ENCODE measurements at places on chromosomes 1 and 21.

GRCh38 chr21:27268290-27268689 is 301.4 kb upstream of the ADAMTS5 start:
- DNase-seq = no peak

GRCh38 chr1:228734881-228735801 is at the start of gene RHOU:
Gene RHOU, plus strand, starts transcription at chr1:228735479. Its CDS starts 264 bp downstream, at chr1:228735743.
- peak; percentile 30 for DNase-seq

DNA sequence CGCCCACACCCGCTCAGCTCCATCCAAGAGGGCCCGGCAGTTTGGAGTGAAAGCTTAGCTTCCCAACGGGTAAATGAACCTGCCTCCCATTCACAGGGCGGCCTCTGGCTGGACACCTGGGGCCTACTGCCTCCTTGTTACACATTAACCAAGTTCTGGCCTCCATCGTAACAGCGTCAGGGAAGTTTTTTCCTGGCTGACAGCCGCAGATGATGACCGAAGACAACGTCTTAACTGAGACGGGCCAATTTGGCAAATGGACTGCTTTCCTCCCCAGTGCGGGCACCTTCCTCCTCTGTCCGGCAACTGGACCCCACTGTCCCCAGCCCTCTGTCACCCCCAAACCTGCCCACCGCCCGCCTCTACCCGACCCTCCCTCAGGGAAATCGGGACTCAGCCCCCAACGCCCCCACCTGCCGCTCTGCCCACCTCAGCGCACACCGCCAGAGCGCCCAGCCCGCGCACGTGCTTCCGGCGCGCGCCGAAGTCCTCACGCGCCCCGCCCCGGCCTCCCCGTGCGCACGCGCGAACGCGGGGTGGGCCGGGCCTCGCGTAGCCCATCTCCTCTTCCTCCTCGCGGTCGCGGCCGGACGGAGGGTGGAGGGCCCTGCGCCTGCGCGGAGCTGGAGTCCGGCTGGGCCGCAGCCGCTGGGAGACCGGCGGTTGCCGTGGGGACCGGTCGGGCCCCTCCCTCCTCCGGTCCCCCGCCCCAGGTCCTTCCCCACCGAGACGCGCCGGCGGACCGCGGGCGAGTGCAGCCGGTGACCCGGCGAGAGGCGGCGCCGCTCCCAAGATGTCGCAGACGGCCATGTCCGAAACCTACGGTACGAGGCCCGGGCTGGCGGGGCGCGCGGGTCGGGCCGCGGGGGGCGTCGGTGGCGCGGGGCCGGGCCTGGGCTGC is at the start of gene RAB4A:
Gene RAB4A (plus strand): TSS at position 565 of the 901 bp plus-strand sequence. CDS start 229 bp downstream, at position 794.
- DNase-seq = peak; percentile 32

GRCh38 chr21:43611598-43612369 is 47.5 kb downstream of the HSF2BP start:
- no peak for DNase-seq

DNA sequence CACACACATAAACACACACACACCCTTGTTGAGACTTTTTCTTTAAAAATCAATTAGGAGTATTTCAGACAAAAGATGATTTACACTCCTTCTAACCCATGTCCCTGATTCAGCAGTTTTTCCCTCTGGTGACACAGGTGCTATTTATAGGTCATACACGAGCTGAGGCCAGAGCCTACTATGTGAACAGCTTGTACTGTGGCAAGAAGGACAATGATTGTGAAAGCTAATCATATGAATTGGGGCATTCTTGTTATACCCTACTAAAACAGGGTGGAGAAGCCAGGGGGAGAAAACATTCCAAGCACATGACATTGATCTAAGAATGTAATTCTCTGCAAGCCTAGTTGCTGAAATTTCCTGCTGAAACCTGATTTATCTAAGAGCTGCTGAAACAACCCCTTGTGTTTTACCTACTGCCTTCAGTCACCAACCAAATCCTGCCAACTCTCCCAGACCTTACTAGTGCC is 60.3 kb downstream of the XCL1 start:
- DNase-seq = no peak

DNA sequence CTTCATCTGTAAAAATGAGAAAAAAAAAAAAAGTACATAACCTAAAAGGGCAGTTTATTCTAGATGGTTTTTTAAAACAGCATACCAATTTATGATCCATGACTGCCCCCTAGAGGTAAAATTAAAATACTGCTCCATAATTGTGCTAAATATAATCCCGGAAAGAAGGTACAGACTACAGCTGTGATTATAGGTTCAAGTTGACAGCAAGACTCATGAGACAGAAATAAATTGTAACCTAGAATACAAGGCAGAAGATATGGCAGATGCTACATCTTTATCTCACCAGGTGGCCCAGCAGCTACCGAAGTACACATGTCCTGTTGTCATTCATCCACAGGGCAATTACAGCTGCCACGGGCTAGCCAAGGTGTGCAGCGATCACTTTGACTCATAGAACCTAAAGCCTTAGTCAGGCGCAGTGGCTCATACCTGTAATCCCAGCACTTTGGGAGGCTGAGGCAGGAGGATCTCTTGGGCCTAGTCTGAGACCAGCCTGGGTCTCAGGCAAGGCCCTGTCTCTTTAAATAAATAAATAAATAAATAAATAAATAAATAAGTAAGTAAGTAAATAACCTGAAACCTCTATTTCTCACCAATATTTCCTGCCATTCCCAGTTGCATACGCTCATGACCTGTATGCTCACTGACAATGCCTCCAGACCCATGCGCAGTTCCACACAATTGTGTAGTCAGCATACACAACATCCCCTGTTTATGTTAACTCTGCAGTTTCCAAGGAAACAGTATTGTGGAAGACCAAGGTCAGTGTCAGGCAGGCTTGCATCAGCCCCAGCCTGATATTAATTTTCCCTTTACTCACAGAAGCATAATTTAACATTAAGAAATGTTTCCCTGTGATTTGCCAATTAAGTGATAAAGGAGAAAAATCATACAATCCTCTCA is 18.3 kb upstream of the PPIE start:
- no peak for DNase-seq

- DNase-seq = no peak
These were observed 20.9 kb downstream of the S1PR1 start for GRCh38 chr1:101257500-101258325.

GRCh38 chr1:25821630-25822091 is 1.9 kb downstream of the MTFR1L start:
- DNase-seq = no peak

GRCh38 chr1:67597336-67597735 is 87.7 kb upstream of the GADD45A start:
- no peak for DNase-seq

DNA sequence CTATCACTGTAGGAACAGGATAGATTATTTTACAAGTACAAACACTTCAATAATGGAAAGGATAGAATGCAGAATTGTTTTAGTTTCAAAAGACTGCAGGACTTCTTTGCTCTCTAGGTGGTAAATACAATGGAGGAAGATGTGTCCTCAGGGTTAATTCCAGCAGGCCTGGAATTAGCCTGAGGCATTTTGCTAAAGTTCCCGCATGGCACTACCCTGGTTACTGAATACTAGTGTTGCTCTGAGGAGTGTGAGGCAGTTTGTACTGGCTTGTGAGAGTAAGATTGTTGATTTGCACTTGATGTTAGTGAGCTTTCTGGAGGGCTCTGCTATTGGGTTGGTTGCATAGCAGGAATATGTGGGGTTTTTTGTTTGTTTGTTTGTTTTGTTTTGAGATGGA is 61.4 kb downstream of the FASLG start:
- no peak for DNase-seq

DNA sequence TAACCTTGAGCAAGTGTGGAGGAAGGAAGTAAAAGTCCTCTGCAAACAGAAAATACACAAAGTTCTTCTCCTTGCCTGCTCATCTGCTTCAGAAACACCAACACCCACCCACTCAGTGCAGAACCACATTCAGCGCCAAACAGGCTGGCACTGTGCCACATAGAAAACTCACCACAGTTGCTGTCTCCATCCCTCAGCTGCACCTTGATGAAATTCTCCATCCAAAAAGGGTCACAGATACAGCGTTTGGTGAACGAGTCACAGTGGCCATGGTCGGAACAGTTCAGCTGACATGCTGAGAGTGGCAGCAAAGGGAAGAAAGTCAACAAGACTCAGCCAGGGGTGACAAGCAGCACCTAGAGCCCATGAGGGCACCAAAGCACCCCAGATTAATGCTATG is 114.5 kb downstream of the KIAA0319L start:
- DNase-seq = no peak

- no peak for DNase-seq
These were observed 147.2 kb downstream of the RASAL2 start for GRCh38 chr1:178241057-178241456.

DNA sequence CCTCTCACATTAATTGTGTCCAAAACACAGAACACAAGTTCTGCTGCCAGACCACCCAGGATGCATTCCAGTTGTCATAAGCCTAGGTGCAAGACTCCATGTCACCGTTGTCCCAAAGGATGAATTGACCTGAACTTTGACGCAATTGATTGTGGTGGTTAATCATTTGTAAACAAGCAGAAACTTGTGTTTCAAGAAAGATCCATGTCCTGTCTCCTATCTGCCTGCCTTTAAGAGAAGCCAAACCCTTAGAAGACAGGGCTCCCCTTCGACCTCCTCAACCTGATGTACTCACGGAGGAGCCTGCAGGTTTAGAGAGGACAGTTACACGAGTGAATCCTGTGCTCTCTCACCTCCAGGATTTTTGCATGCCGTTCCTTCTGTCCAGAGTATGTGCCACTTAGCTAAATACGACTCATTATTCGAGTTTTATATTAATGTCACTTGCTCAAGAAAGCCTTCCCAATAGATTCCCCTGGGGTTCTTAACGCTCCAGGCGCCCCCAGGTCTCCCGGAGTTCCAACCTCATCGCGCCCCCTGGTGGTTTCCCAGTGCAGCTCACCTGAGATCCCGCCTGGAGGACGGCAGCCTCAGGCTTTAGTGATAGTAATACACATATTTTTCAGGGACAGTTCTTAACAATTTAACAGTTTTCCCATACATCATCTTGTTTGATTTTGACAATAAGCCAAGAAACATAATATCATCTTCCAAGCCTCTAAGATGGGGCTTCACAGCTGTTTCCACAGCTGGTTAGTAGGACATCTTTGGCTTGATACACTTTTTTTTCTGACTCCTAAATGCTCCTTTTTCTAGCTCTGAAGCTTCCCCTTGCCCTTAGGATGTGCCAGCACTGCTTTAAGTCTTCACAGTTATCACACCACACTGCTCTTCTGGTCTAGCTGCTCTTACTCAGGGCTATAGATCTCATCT is 2.4 kb upstream of the C8B start:
- DNase-seq = no peak

DNA sequence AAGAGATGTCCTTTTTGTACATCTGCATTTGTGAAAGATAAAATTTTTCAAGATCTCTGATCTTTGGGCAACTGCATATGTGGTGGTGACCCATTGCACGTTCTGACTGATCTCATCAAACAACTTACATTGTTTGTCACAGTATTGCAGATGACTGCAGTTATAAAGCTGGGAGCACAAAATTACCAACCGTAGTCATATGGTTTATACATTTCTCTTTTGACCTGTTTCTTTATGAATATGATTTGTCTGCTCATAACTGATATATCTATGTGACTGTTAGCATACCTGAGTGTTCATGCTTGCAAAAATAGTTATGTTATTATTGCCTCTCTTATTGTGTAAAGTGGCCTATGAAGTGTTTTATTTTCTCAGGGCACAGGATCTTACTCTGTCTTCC is 43.7 kb upstream of the HMCN1 start:
- DNase-seq = no peak

DNA sequence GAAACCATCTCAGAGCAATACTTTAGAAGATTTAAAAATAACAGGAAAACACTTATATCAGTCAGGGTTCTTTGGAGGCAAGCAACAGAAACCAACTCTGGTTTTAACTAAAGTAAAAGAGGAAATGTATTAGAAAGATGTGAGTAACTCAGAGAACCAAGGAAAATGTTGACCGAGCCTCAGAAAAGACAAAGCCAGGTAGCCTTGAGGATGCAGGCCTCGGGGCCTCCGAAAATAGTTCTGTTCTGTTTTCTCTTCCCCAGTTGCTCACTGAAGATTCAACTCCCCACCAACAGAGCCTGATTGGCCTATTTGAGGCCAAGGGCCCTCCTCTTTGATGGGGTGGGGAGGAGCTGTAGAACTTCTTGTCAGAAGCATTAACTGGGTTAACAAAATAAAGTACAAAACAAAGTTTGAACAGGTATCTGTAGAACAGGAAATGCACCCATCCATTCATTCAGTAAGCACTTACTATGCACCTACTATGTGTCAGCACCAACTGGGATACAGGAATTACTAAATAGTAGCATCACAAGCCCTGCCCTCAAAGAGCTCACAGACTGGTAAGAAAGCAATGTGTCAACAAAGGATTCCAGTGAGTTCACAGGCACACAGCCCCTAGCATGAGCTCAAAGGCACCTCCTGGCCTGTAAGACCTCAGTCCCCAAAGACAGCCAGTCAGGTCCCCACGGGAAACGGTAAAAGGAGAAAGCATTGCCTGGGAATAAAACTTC is 12.6 kb downstream of the SLAMF8 start:
- DNase-seq = no peak

DNA sequence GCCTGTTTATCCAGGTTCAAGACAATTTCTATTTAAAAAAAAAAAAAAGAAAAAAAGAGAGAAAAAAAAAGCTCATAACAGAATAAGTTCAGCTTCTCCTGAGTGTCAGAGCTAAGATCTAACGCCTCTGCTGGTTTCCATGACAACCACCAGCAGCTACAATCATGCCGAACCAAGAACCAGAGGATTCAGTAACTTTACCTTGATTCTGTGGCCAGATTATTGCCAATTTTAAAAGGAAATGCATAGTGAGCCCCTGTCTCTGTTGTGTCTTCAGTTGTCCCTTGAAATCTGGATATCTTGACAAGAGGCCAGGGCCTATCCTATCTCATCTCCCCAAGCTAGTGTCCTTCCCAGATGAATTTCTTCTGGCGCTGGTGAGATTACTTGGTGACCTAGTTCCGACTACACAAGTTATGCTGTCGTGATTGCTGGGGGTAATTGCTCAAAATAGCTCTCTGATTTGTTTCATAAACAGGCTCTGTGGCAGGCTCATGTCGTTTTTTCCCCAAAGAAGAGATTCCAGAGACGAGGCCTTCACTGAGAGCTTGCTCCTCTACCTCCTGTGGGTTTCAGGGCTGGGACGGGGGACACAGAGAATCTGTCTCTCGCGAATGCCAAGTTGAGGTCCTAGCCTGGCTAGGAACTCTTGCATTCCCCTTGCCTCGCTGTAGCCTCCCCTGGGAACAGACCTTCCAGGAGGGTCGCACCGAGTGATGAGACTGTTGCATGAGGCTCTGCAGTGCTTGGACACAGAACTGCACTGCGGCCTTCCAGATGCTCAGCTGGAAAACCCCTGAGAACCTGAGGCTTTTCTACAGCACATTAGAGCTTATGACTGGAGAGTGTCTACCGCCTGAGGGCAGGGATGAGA is 32.4 kb upstream of the SCCPDH start:
- no peak for DNase-seq

- DNase-seq = no peak
These were observed 5.6 kb downstream of the TTC34 start for GRCh38 chr1:2795926-2796325.

DNA sequence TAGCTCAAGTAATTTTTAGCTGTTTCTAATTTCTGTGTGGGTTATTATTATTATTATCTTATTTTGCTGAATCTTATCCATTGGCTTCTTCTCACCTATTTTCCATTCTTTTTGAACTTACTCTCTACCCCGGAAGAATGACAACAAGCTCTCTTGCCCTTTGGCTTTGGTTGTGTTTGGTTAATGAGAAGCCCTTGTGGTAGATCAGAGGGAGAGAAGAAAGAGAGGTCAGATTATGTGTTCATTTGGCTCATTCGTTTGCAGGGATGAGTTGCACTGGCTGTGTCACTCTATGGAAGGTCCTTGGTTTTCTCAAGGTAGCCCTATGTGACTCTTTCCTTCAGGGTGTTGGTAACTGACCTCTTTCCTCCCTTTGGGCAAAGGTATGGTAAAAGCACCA is 391.9 kb downstream of the LMO4 start:
- no peak for DNase-seq

GRCh38 chr1:215104283-215104682 is 21.7 kb downstream of the KCNK2 start:
- no peak for DNase-seq

Measured in stimulated activated CD8-positive, alpha-beta memory T cell treated with anti-CD3 and anti-CD28 coated beads, Interleukin-15, amount 100 ng/mL, for 1 hour (primary cell).